Activated T-cell treated with anti-CD3 and anti-CD28 coated beads for 4 hours (primary cell): ENCODE measurements at places on chromosomes 16 and 17.

GRCh38 chr16:19484096-19484495 lies 37.8 kb downstream of the GDE1 start:
- no peak for DNase-seq

DNA sequence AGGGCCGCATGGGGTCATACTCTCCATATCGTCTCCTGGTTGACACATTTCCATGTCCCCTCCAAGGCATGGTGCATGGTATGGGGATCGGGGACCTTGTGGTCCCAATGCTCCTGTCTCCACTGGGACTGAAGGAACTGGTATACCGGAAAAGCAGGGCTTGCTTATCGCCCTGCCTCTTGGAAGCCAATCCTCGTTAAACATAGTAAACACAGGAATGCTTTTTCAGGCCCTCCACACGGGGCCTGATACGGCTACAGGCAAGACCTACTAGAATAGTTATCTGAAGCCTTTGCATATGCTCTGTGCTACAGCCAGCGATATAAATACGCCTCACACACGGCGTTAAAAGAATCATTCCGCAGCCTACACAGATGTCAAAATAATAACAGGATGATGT lies 159.5 kb downstream of the SHISA9 start:
- no peak for DNase-seq

DNA sequence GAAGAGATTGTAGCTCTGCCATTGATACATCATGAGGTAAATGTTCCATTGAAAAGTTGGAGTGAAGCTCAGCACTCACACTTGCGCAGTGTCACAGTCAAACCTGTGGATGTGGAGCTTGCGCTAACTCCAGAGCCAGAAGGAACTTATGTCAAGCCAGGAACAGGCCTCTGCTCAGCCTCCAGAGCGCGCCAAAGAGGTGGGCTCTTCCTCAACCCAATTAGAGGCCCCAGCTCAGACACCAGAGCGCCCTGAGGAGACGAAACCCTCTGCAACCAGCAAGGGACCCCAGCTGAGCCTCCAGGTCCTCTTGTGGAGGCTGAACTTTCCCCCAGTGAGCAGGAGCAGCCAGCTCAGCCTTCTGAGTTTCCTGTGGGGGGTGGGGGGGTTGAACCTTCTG lies 61.5 kb upstream of the FBXO47 start:
- no peak for DNase-seq

GRCh38 chr16:56263711-56264608 lies 72.7 kb downstream of the GNAO1 start:
- DNase-seq, result no peak

- no peak for DNase-seq
Observed at GRCh38 chr17:16989230-16989952, 17.5 kb upstream of the TNFRSF13B start.

DNA sequence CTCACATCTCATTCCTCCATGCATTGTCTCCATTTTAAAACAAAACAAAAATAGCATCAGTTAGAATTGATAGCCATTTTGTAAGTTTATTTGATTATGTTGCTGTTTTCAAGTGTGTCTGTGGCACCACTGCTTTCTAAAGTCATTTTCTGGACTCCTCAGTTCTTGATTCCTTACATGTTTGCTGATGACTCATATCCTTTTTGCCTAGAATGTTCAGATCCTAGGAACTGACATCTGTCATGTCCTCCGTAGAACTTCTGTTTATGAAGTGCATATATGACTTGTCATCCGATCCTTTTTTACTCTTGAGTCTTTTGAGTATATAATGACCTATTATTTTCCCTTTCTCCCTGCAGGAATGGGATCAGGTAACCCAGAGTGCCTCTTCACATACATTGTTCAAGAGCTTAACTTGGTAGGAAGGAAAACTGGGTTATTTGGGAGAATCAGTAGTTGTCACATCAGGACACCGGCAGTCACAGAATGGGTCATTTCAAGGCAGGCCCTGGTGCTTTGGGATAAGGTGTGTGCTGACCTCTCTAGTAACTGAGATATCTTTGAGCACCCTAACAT lies 69.2 kb downstream of the MAP2K4 start:
- DNase-seq, result no peak

- no peak for DNase-seq
Observed at GRCh38 chr16:80350061-80350460, 190.7 kb upstream of the DYNLRB2 start.
